Hypothalamus (tissue), 51 donors: ENCODE measurements at places on chromosomes 3 and 15.

DNA sequence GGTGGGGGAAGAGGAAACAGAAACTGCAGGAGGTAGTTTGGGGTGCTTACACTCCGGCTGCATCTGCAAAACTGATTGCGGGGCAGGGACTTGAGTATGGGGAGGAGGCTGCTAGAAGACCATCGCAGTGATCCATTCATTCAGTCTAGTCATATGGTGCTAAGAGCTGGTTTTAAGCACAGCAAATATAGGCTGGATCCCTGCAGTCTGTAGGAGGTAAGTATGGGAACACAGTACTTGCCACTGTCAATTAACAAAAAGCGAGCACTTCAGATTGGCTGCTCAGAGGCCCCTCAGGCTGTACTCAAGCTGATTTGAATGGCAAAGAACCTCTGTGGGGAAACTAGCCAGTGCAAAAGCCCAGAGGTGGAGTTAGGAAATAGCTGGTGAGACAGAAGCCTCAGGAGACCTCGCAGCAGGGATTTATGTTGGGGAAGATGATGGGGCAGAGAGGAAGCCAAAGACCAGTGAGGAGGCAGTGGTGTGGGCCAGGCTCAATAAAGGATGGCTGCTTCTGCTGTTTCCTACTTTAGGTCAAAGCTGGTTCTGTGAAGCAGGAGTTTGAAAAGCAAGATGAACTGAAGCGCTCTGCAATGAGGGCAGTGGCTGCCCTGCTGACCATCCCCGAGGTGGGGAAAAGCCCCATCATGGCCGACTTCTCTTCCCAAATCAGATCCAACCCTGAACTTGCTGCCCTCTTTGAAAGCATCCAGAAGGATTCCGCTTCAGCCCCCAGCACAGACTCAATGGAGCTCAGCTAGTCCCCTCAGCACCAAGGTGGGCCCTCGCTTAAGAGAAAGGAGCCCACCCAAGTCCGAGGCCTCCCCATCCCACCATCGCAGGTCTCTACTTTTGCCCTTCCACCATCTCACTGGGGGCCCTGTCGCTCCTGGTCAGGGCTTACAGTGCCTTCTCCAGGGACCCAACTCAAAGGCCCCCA is 7.9 kb downstream of the RPL32 start:
- no peak for DNase-seq

DNA sequence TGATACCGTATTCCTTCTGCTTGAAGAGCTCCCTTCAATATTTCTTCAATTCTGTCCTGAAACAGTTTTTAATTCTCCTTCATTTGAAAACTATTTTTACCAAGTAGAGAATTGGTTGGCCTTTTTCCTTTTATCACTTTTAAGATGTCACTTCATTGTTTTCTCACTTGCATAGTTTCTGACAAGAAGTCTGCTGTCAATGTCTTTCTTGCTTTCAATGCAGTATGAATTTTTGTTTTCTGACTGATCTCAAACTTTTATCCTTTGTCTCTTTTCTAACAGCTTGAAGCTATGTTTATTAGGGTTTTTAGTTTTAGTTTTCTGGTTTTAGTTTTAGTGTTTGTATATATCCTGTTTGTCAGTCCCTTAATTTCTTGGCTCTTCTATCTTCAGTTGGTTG is 364.8 kb upstream of the TPRG1 start:
- DNase-seq = no peak

GRCh38 chr3:63967675-63968611 is 55.4 kb downstream of the PSMD6 start:
- DNase-seq = no peak

DNA sequence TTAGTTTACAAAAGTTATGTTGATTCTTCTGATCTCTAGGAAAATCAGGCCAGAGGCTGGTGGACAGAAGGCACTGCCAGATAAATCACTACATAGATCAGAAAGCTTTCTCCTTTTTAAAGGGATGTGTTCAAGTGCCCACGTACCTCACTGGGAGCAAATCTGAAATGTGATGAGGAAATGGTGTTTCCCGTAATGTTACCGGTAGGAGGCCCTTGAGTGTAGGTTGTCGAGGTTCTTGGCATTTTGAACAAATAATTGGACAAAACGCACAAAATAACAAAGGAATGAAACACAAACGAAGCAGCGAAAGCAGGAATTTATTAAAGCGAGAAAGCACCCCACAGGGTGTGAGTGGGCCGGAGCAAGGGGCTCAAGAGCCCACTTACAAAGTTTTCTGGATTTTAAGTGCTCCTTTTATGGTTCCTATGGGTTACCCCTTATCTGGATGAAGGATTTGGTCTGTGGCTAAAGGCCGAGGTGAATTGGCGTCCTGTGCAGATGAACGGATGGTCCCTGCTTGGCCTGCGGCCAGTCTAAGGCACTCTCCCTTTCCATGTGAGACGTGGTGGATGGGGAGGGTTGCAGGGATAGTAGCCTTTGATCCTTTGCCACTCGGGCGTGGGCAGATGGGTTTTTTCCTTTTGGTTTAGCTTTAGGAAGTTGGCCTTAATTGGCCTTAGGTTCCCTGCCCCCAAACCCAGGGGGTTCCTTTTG is 1.0 kb downstream of the SNX1 start:
- DNase-seq = no peak

- DNase-seq = no peak
These were observed 5.1 kb downstream of the POLG start for GRCh38 chr15:89329329-89330084.

DNA sequence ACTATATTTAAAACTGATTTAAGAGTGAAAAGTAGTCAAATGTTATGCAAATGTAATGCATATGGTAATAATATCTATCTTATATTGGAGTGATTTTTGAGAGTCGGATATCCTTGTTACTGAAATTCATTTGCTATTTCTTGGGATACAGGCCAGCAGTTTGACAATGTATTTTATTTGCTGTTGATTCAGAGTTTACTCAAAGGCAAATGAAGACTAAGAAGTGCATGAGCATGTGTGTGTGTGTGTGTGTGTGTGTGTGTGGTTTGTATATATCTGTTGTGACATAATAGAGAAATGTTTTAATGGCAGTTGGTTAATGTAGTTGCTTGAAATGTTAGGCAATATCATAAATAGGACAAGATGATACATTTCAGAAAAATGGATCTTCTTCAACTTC is 39.0 kb downstream of the UNC13C start:
- DNase-seq = no peak

GRCh38 chr3:37210230-37210629 is 35.8 kb upstream of the LRRFIP2 start:
- no peak for DNase-seq

DNA sequence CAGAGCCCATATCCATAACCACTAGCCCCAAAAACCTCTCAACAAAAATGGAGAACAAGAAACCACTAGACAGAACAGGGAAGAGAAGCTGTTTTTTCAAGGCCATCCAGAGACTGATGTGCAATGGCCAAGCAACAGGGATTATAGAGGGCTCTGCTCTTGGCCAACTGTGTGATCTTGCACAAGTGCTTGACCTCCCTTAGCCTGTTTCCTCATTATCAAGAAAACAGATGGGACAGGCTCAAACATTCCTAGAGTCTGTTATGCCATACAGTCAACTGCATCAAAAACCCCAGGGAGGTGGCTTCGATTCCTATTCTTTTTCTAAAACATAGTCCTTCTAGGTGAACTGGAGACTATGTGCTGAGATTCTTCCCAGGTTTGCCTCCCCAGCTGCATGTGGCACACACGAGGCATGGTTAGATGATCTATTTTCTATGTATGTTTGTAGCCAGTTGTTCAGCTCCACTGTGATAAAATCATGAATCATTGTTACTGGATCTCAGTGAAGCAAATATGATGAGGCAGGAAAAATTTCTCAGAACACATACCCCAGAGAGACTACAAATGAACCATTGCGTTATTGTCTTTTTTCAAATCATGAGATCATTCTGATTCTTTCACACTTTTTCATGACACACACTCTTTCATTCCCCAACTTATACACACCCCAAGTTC is 132.9 kb upstream of the TGFBR2 start:
- DNase-seq = no peak

DNA sequence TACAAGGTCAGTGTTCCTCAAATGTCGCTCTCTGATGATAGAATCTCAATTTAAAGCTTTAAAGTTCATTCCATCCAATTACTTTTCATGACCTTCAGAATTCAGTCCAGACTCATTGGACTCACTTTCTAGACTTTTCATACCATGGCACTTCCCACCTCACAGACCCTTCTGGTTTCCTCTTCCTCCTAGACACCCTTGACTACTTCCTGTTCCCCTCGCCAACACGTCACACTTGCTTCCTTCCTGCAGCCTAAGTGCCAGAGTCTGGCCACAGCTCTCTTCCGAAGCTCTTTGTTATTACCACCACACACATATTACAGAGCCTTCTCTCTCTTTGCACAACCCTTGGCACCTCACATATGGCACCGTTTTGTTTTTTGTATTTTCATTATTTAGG is 59.1 kb upstream of the UMPS start:
- DNase-seq = no peak

DNA sequence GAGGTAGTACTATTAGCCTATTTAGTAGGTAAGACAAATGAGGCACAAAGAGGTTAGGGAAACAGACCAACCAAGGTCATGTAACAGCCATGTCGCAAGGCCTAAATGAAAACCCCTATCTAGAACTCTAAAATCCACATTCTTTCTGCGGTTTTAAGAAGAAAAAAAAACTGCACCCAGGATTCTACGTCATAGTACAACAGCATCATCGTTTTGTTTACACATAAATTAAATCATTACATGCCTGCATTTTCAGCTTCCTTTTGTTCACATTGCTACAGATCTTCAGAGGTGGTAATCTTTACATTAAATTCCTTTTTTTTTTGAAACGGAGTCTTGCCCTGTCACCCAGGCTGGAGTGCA is 548 bp upstream of the PSMD6 start:
- DNase-seq = no peak

GRCh38 chr3:9809615-9810432 is at the start of gene TTLL3:
Gene TTLL3, plus strand, starts transcription at chr3:9810262. Its CDS starts 400 bp downstream, at chr3:9810662.
- DNase-seq = peak; percentile 62

DNA sequence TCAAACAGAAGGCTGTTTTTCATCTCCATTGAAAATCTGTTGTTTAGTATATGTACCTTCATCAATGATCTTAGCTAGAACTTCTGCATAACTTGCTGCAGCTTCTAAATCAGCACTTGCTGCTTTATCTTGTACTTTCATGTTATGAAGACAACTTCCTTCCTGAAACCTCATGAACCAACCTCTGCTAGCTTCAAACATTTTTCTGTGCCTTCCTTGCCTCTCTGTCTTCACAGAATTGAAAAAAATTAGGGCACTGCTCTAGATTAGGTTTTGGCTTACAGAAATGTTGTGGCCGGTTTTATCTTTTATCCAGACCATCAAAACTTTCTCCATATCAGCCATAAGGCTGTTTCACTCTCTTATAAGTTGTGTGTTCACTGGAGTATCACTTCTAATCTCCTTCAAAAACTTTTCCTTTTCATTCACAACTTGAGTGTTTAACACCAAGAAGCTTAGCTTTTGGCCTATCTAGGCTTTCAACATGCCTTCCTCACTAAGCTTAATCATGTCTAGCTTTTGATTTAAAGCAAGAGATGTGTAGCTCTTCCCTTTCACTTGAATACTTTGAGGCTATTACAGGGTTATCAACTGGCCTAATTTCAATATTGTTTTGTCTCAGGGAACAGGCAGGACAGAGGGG is 78.6 kb downstream of the IGSF11 start:
- no peak for DNase-seq

DNA sequence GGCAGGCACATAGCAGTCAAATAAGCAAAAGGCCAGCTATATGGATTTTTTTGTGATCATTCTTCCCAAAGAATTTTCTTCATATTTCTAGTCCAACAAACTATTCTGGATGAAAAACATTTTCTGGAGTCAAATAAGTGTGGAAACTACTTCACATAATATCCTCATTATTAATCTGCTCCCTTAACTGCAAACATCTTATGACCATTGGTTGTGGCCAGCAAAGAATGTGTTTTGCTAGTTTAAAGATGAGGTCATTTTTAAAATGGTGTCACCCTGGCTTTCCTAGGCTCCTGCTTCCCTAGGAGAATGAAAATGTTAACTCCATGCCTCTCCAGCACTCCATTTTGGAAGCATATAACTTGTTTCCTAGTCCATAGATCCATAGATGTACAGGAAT is 118.8 kb downstream of the SST start:
- DNase-seq = no peak

DNA sequence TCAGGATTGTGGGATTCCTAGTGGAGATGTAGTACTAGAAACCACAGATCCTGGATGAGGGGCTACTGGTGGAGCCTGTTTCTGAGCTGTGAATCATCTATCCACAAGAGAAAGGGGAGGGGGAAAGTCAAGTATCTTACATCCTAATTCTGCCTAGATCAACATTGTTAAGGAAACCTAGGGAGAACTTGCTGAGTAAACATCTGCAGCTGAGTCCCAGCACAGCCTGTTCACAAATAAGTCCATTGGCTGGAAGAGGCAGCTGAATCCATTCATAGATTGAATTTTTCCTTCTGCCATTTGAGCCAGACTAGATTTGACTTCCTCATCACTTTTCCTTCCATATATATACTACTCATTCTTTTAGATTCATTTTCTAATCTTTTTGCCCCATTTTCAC is 460.5 kb downstream of the TUSC7 start:
- no peak for DNase-seq

DNA sequence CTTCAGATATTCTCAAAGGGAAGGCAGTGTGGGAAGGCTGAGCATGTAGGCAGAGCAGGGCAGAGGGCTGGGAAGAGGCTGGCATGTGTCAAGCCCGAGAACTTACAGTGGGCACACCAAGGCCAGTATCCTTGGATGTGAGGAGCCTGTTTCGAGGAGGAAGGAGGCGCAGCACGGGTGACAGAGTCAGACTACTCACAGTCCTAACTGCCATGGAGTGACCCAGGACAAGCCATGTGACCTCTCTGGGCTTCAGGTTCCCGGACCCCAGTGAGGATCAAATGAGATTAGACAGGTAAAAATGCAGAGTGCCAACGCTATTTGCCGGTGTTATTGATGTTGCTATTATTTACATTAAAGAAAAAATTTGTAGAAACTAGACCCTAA is 65.3 kb downstream of the NSMCE3 start:
- no peak for DNase-seq

DNA sequence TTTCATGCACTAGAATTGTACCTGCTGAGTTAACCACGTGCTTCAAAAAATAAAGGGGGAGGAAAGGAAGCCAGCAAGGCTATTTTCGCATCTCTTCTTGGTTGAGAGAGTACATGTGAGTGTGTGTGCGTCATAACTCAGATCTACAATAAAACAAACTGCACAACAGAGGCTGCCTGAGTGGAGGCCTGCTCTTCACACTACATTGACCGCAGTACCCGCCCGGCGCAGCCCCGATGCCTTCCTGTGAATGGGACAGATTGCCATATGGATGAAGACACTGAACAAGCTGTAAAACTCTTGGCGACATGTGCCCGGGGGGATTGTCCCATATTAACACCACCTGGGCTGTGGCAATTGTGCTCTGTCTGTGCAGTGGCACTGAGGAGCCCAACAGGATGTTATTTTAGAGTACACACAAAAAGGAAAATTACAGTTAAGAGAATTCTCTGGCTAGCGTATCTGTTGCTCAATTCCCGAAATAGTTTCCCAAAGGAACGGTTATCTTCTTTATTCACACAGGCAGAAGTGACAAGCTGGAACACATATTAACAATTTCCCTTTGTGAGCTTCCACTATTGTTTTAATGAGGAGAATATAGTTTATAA is 551.5 kb downstream of the FOXP1 start:
- no peak for DNase-seq
